ENCODE measurements at places on chromosomes 3 and 15. TPM values are rescaled to one million over a fixed set of nuclear protein-coding genes. Genes with fewer than 3 reads are reported as not detected.
A peak's percentile ranks its signal among the peaks of the same experiment; 100 is the strongest.

The CYP1A1 gene
- total RNA-seq, result 6.9 TPM

- H3K4me1 ChIP-seq, result no peaks in the 10 kb centered on the region
- no peaks in the 10 kb centered on the region for H3K27me3 ChIP-seq
- no peak overlapping the region for H3K4me3 ChIP-seq
These were observed 39.5 kb downstream of the ITPR1 start for GRCh38 chr3:4532535-4533112.

DNA sequence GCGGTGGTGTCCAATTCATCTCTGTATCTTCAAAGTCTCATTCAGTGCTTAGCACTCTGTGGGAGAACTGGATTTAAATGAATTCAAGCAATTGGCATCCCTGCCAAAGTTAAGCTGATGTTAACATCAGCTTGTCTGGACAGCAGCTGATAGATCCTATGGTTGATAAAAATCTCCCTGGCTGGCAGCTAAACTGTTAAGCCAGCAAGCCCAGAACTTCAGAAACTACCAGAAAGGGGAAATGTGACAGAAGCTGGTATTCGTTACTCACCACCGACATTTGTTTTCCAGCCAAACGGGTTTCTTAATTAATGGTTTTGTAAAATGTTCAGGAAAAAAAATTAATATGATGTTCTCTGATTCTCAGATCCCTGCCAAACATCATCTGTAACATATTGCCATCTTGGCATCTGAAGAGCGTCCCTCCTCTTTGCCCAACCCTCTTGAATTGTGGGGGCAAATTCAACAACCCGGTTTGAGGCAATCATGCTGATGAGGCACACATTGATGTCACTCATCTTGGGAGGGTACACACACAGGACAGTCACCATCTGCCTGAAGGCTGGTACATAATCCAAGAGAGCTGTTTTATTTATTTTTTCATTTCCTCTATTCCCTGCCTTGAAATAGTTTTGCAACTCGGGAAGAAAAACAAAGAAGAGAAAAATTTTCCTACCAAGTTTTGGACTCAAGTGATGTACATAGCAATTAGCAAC, 76.3 kb upstream of the ABHD17C start:
- peaks cover 5% of the 10 kb centered on the region for H3K4me1 ChIP-seq
- no peak overlapping the region for H3K4me3 ChIP-seq
- DNase-seq, result no peak
- no peak overlapping the region for H3K27ac ChIP-seq

- H3K27me3 ChIP-seq, result no peaks in the 10 kb centered on the region
- no peak overlapping the region for H3K4me3 ChIP-seq
- H3K27ac ChIP-seq, result no peak overlapping the region
- no peaks in the 10 kb centered on the region for H3K4me1 ChIP-seq
- no peak for DNase-seq
These were observed 8.1 kb upstream of the MINDY4B start for GRCh38 chr3:150913133-150913922.

DNA sequence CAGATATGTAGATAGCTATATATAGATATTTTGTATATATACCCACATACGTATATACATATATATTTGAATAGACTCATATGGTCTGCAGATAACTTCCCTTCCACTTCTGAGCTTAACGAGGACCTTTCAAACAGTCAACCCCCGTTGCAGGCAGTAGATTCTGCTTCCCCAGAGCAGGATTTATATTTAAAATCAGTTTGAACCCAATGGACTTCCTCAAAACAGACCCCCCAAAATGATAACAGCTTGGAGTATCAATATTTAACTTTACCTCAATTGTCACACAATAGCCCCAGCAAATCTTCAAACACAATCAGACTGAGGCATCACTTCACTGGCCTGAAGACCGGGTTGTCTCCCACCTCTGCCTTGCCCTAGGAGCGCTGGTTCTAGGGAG, 218.3 kb downstream of the MEIS2 start:
- H3K4me3 ChIP-seq, result no peak overlapping the region
- peak overlapping the region; percentile 24 for H3K27ac ChIP-seq
- H3K27me3 ChIP-seq, result no peaks in the 10 kb centered on the region
- DNase-seq, result no peak

Measured in prostate gland (tissue), 2 donors.